T-cell (primary cell): ENCODE measurements at places on chromosomes 1 and 21.

DNA sequence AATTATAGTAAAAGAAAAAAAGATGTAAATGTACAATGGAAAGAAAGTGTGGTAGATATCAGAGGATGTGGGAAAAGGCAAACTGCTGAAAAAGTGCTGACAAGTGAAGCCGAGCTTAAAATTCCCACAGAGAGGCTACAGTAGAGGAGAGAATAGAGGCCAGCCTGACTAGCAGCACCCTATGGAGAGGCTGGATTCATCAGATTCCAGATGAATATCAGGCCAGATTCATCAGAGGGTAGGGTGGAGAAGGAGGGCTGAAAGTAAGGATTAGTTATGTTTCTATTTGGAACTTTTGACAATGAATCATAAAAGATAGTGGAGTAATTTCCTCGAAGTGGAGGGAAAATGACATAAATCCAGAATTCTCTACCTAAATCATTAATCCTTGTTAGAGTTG lies 60.4 kb upstream of the NEK7 start:
- H3K4me3 ChIP-seq = no peak overlapping the region
- no peaks in the 10 kb centered on the region for H3K27me3 ChIP-seq
- no peak overlapping the region for H3K27ac ChIP-seq
- DNase-seq = no peak
- H3K36me3 ChIP-seq = no peaks in the 10 kb centered on the region
- H3K4me1 ChIP-seq = no peaks in the 10 kb centered on the region

- H3K27ac ChIP-seq = no peak overlapping the region
- DNase-seq = no peak
- peaks cover 18% of the 10 kb centered on the region for H3K27me3 ChIP-seq
- H3K4me1 ChIP-seq = peaks cover 2% of the 10 kb centered on the region
- H3K36me3 ChIP-seq = no peaks in the 10 kb centered on the region
Observed at GRCh38 chr1:226129230-226129629, 57.3 kb downstream of the ACBD3 start.

DNA sequence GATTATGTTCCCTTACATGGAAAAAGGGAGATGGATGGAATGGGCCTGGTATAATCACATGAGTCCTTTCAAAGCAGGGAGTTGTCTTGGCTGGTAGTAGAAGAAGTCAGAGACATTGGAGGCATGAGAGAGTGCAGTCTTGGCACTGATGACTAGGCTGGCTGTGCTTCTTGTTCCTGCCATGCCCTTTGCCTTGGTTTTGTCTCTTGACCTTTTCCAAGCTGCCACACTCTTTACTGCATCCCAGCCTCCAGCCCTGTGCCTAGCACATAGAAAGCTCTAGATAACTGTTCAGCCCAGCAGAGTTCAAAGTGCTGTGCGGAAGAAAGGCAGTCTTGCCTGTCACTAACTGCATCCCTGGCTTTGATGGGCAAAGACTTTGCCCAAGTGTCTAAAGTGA lies 412.6 kb downstream of the PRDM2 start:
- no peak for DNase-seq
- H3K36me3 ChIP-seq = no peaks in the 10 kb centered on the region
- H3K27ac ChIP-seq = no peak overlapping the region
- H3K27me3 ChIP-seq = peaks cover 3% of the 10 kb centered on the region
- no peaks in the 10 kb centered on the region for H3K4me1 ChIP-seq
- no peak overlapping the region for H3K4me3 ChIP-seq

- H3K4me3 ChIP-seq = no peak overlapping the region
- no peaks in the 10 kb centered on the region for H3K4me1 ChIP-seq
- no peak overlapping the region for H3K27ac ChIP-seq
- no peaks in the 10 kb centered on the region for H3K36me3 ChIP-seq
Observed at GRCh38 chr1:227445746-227446145, 117.6 kb upstream of the ZNF678 start.

DNA sequence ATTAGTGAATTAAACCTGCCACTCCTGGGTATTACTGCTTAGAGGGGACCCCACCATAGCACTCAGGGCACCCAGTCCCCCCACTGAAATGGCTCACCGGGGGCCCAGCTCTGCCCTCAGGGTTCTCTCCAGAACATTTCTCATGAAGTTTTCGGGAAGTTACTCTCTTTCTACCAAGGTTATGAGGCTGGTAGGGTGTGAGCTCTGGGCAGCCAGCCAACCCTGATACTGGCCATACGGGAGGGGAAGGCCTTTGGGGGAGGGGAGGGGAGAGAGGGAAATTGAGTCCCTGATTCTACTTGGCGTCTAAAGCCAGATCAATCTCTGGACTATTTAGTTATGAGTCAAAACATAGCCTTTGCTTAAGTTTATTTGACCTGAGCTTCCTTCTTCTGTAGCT lies 12.9 kb upstream of the PDE9A start:
- H3K27me3 ChIP-seq = no peaks in the 10 kb centered on the region
- no peak for DNase-seq
- no peak overlapping the region for H3K27ac ChIP-seq
- H3K4me3 ChIP-seq = no peak overlapping the region
- no peaks in the 10 kb centered on the region for H3K36me3 ChIP-seq

- H3K36me3 ChIP-seq = no peaks in the 10 kb centered on the region
- H3K4me3 ChIP-seq = no peak overlapping the region
- H3K4me1 ChIP-seq = no peaks in the 10 kb centered on the region
- H3K27ac ChIP-seq = no peak overlapping the region
- no peaks in the 10 kb centered on the region for H3K27me3 ChIP-seq
Observed at GRCh38 chr1:235527196-235527814, 23.1 kb upstream of the B3GALNT2 start.

DNA sequence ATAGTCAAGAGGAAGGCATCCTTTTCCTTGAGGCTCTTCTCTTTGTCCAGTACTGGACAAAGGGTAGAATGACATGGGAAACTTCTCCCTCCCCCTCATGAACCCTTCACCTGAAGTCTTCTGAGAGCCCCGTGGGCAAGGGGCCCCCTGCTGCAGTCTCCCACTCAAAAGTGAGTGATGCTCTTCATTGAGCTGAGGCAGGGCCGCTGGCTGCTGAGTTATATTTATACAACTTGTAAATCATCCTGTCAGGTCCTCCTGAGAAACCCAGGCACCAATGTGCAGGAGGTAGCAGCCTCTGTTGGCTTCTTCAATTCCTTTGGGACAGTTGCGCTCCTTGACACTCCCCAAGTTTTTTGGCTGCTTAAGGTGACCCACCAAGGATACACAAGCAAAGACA lies 150.2 kb downstream of the IGSF21 start:
- H3K36me3 ChIP-seq = no peaks in the 10 kb centered on the region
- H3K4me1 ChIP-seq = no peaks in the 10 kb centered on the region
- no peak overlapping the region for H3K4me3 ChIP-seq
- no peak for DNase-seq
